ENCODE measurements at places on chromosomes 1 and 21.

DNA sequence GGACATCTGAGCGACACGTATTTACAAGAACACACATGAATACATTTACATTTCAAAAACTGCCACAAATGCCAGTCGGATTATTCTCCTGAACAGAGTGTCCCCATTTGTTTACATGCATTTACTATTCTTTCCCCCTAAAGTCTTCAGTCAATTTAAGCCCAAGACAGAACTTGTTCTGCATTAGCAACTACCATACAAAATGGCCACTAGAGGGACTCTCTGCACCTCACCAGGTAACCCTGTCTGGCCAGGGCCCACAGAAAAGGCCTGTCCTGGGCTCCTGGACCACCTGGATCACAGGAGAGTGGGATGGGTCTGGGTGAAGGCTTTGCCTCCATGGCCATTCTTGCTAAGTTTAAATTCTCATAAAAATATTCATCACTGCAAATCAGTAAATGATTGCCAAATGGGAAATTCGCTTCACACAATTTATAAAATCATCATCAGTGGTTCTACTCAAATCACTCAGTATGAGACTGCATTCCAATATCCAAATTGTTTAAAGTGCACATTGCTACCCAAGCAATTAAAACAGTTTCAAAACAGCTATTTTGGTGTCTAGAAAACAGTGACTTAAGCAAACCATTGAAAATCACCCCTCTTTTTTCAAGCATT is 12.5 kb upstream of the GUCA2A start:
- peak; percentile 44 for DNase-seq

DNA sequence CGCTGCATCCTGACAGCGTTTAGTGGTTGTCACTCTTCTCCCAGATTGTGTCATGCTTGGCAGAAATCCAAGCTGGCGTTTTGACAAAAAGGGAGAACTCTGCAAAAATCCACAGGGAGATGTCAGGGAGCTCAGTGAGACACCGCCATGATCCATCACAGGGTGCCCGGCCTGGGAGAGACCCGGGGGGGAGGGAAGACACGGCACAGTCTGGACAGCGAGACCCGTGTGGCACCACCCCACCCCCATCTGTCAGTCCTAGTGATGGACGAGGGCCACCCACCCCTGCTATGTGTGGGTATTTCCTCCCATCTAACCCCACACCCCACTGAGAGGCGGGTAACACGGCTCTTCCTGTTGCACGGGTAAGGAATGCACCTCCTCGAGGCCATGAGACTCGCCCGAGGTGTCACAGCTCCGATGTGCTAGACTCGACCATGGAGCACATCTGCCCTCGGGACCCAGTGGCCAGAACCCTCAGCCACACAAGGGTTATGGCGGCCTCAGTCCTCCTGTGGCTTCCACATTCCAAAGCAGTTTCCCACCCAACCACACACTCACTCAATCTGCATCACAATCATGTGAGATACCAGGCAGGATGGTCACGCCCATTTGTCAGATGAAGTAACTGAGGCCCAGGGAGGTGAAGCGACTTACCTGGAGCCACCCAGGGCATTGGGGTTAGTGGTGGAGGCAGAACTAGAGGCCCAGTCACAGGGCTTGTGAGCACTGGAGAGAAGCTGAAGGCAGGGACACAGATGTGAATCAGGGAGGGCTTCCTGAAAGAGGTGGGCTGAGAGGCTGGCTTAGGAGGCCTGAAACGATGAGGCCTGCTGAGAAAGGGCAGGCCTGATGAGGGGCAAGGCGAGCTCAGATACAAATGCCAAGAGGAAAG is 688.5 kb downstream of the MATN1 start:
- no peak for DNase-seq

- no peak for DNase-seq
Measured at GRCh38 chr1:207407655-207408260, 46.4 kb upstream of the CR2 start.

DNA sequence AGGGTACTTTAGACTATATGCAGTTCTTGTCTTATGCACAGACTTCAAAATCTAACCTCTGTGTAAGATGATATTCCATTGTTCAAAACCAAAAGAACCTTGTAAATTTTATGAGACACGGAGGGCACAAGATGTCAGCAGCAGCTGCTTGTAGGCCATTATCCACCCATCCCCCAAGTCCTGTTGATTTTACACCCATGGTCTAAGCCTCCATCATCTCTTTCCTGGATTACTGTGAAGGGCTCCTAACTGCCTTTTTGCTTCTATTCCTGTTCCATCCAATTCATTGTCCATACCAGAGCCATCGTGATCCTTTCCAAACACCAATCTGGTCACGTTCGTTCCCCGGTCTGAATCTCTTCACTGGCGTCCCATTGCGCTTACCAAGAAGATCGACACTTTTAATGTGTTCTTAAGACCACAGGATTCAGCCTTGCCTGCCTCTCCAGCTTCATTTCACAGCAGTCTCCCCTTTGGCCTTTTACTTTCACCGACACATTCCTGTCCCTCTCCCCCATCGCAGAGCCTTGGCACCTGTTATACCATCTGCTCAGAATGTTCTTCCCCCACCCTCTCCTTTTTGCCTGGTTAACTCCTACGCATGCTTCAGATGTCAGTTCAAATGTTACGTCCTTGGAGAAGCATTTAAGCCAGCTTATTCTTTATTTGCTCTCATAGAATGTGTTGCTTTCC is 107.3 kb upstream of the POU3F1 start:
- peak; percentile 94 for DNase-seq

DNA sequence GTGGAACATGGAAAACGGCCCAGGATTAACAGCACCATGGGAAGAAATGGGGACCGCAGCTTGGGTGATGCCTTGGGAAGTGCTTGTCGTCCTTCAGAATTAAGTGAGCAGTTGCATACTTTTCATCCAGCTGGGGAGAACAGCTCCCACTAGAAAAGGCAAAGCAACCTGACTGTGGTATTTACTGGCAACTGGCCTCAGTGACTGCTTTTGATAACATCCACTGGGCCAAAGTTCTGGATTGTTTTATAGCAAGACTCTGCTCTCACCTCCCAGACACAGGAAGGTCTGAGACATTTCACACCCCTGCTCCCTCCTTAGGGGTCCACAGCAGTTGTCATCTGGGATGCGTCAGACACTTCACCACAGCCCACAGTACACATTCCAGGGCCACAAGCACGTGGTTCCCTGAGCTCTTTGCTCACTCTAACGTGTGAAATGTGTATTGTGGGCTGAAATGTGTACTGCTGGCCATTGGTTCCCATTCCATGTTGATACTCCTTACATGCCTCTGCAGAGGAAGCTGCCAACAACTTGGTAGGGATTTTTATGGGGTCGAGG is 6.6 kb downstream of the PAPPA2 start:
- no peak for DNase-seq

- DNase-seq = no peak
Measured at GRCh38 chr1:184150776-184151531, 99.4 kb downstream of the TSEN15 start.

GRCh38 chr1:153374071-153374470 is 1.4 kb downstream of the S100A12 start:
- no peak for DNase-seq

GRCh38 chr1:37064039-37064438 is 29.7 kb upstream of the GRIK3 start:
- DNase-seq = no peak

GRCh38 chr1:156797212-156797871 is 19.3 kb downstream of the SH2D2A start:
- DNase-seq = peak; percentile 67

- DNase-seq = no peak
Measured at GRCh38 chr1:207088701-207089626, at the start of gene C4BPB. TSS of gene C4BPB (plus strand) at chr1:207088860. CDS start at chr1:207089532, 672 bp downstream.

GRCh38 chr1:203512517-203512847 is 18.5 kb downstream of the OPTC start:
- no peak for DNase-seq

- no peak for DNase-seq
Measured at GRCh38 chr1:117672756-117673155, 66.9 kb downstream of the TENT5C start.

DNA sequence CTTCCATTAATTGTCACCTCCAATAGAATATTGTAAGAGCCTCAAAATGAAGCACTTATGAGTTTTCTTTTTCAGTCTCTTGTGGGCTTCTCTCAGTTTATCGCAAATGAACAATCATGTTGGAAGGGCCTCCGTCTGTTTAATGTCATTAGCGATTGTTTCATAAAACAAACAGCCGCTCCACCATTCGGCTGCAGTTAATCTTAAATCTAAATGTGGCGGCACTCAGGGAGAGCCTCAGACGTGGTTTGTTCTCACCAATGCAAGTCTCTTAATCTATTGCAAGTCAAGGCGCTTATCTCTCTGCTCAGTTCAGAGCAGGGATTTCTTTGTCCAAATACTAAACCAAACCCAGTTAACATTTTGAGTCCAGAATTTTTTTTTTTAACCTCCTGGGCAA is 34.9 kb upstream of the ESRRG start:
- no peak for DNase-seq

GRCh38 chr1:145990249-145990855 is 6.0 kb downstream of the TXNIP start:
- DNase-seq = no peak

DNA sequence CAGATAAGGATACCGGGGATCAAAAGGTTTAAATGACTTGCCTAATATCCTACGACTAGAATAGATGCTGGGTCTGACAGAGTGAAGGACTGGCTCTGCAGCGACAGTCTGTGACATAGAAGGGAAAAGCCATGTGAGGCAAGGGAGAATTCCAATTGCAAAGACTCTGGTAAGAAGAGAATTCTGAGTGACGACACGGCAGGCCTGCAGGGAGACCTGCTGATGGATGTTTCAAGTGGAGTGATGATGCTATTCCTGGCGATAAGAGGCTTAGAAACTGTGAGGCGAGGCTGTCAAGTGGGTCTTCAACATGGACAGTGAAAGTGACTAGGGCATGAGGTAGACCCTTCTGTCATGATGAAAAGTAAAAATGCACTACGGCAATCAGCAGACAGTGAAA is 176.6 kb upstream of the PBX1 start:
- DNase-seq = no peak

Data from HAP-1 (cell line).